ENCODE measurements at places on chromosomes 2 and 18.

DNA sequence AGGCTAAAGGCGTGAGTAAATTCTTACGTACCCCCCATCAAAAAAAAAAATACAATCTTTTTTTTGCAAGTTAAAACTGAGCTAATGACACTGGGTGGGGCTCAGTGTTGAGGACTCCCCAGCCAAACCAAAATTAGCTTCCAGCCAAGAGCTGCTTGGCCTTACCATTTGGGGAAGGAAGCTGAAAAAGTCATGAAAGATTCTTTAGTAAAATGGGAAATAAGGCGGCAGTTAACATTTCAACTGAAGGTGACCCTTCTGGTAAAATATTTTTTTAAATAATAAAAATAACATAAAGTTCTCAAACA, 16.4 kb downstream of the SMAD7 start:
- peak; percentile 49 for DNase-seq

DNA sequence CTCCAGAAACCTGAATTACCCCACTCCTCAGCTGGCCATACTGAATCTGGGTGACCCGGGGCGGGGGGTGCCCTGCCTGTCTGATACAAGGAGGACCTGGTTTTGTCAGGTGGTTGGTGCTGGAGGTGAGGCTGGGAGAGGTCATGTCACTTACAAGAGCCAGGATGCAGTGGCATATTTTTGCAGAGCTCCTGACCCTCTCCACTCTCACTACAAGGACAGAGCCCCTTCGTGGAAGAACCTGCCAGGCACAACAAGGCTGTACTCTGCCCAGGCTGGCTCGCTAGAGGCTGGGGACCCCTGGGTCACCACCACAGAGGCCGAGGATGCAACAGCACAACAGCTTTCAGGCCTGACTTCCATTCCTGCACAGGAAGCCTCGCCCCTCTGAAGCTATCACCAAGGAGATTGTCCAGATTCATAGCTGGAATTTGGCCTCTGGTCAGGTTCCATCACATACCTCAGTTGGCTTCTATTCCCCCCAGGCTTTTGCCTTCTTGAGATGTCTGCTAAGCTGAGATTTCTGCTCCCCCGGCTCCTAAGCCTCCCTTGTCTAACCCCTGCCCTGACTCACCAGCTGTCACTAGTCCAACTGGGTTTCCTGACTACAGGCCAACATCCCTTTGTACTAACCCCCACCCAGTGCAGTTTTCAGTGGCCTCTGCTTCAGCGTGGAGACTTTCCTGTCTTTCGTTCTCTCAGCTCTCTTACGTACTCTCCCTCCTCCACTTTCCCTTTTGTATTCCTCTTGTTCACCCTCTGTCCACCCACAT, 132.5 kb upstream of the EPAS1 start:
- DNase-seq: peak; percentile 8

DNA sequence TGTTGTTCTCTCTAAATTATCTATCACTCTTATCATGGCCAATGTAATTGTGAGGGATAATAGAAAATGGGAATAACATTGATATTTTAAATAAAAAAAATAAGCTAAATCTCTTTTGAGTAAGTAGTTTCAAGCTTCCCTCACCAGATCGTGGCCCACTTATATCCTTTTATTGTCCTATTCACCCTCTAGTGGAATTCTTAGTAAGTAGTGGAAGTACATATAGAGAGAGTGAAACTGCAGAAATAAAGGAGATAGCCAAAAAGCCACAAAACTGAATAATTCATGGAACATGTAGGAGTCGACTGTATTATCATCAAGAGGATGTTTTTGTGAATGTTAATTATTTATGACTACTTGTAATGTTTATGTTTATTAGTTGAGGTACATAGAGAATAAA, 66.1 kb upstream of the DTNA start:
- no peak for DNase-seq

GRCh38 chr2:105809723-105810122, 65.0 kb downstream of the NCK2 start:
- no peak for DNase-seq

GRCh38 chr2:191933307-191934105, 86.6 kb upstream of the CAVIN2 start:
- peak; percentile 4 for DNase-seq

DNA sequence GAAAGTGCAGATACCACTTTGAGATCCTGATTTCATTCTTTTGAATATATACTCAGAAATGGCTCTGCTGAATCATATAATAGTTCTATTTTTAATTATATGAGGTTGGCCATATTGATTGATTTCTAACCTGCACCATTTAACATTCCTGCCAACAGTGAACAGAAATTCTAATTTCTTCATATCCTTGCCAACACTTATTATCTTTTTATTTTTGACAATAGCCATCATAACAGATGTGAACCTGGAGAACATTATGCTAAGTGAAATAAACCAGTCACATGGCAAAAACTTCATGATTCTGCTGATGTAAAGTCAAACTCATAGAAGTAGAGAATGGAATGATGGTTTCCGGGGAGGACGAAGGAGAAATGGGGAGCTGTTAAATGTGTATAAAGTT, 344.5 kb upstream of the CYRIA start:
- no peak for DNase-seq

- DNase-seq: peak; percentile 76
Measured at GRCh38 chr18:3715231-3716080, 265.5 kb downstream of the TGIF1 start.

- no peak for DNase-seq
Measured at GRCh38 chr2:10377052-10377746, 70.9 kb downstream of the ODC1 start.

DNA sequence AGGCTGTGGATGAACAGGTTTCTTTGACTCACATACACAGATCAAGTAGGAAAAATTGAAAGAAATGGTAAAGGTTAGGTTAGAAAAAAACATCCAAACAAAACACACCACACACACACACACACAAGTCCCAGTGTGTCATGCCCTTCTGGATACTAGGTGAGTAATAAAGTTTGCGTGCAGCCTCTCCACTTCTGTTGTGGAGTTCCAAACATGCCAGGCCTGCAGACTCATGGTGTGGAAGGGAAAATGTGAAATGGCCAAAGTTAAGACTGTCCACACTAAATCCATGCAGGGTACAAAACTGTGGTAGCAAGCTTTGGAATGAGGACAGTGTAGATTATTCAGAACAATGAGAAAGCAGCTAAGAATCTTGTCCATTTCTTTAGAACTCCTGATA, 114.6 kb downstream of the IKZF2 start:
- DNase-seq: no peak

GRCh38 chr2:211084352-211084751, 528.0 kb downstream of the CPS1 start:
- no peak for DNase-seq

- no peak for DNase-seq
Measured at GRCh38 chr2:10847008-10847407, 34.4 kb upstream of the PDIA6 start.

- no peak for DNase-seq
Measured at GRCh38 chr2:165627470-165627869, 158.0 kb downstream of the CSRNP3 start.

DNA sequence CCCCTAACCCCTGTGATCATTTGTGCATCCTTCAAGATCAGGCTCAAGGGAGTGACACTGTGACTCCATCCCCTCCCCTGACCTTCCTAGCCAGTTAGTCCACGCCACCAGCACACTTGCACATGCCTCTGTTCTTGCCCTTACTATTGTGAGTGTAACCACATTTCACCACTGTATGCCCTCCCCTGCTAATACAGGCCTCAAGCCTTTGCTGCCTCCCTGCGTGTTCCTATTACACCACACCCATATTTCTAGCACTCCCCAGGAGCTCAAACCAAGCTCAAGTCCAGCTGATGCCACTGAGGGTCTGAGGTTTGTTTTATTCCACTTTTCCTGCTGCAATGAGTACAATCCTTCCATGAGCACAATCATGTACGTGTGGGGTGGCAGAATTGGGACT, 288.9 kb upstream of the FBXO11 start:
- DNase-seq: no peak

GRCh38 chr2:37558623-37559022, 112.8 kb downstream of the CDC42EP3 start:
- DNase-seq: peak; percentile 83

GRCh38 chr2:172753610-172754009, 18.0 kb downstream of the RAPGEF4 start:
- DNase-seq: peak; percentile 81

DNA sequence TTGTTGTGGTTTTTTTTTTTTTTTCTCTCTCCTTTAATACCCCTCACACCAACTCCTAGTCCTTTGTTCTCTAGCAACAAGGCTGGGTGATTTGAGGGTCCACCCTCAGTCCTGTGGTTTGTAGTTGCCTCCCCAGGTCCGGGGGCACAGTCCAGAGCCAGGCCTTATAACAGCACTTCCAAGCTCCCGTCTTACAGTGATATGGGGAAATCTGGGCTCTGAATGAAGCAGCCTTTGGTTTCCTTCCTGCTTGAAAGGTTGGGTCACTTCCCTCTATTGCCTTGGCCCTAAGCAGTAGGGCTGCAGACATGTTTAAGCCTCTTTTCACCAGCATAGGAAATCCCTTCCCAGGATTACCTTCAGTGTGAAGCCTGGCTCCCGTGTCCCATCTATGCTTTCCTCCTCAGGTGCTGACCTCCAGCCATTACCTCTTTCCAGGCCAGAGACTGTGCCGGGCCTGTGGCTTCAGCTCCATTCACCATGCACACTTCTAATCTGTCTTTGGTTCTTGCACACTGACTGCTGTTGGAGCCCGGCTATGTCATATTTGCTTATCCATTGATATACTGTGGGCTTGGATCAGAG, 21.2 kb upstream of the NTSR2 start:
- peak; percentile 82 for DNase-seq

GRCh38 chr2:28558918-28559317, 63.1 kb downstream of the PLB1 start:
- no peak for DNase-seq

- no peak for DNase-seq
Measured at GRCh38 chr2:233266481-233266880, 15.0 kb downstream of the ATG16L1 start.

GRCh38 chr2:120379916-120380893, 34.3 kb downstream of the INHBB start:
- DNase-seq: no peak

- DNase-seq: no peak
Measured at GRCh38 chr2:129436809-129437208, 542.7 kb upstream of the RAB6C start.

GRCh38 chr18:35049111-35050027, 8.2 kb downstream of the MAPRE2 start:
- DNase-seq: peak; percentile 69

- DNase-seq: peak; percentile 3
Measured at GRCh38 chr2:175445281-175445680, 263.8 kb upstream of the ATP5MC3 start.

DNA sequence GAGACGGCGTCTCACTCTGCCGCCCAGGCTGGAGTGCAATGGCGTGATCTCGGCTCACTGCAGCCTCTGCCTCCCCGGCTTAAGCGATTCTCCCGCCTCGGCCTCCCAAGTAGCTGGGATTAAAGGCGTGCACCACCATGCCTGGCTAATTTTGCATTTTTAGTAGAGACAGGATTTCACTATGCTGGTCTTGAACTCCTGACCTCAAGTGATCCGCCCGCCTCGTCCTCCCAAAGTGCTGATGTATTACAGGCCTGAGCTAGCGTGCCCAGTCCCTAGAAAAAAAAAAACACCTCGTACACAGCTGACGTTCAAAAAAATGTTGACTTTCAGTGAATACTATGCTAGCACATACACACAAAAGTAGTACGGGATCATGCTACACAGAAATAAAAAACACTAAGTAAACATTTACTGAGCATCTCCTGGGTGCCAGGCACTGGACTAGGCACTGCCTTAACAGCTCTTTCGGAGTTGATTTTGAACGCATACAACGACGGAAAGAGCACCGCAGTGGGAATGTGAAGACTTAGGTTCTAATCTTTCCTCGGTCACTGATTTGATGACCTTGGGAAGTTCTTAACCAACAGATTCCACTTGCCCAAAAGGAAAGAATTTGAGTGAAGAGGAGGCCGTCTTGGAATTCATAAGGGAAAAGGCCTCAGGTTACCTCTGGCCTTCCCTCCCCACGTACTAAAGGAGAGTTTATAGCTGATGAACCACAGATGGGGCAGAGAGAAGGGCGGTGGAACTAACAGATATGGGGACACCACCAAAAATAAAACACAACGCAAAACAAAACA, 1.1 kb downstream of the DNAJC27 start:
- DNase-seq: peak; percentile 1

- DNase-seq: no peak
Measured at GRCh38 chr18:12086249-12086648, 7.4 kb upstream of the ANKRD62 start.

DNA sequence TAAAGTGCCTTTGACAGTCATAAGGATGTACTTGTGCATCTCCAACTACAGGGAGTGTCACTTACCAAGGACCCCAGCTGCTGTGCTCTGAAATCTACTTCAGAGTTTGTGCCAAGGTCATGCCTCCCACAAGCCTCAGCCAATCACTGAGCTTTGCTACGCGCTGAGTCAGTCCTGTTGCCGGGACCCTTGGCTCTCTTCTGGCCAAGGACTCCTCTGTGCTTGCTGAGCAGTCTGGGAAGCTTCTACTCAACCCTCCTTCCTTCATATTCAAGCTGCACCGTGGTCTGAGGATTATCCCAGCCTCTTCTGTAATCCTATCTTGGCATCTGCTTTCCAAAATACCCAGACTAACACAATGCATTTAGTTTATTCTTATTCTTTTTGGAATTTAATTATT, 398.9 kb upstream of the FANCL start:
- DNase-seq: no peak

DNA sequence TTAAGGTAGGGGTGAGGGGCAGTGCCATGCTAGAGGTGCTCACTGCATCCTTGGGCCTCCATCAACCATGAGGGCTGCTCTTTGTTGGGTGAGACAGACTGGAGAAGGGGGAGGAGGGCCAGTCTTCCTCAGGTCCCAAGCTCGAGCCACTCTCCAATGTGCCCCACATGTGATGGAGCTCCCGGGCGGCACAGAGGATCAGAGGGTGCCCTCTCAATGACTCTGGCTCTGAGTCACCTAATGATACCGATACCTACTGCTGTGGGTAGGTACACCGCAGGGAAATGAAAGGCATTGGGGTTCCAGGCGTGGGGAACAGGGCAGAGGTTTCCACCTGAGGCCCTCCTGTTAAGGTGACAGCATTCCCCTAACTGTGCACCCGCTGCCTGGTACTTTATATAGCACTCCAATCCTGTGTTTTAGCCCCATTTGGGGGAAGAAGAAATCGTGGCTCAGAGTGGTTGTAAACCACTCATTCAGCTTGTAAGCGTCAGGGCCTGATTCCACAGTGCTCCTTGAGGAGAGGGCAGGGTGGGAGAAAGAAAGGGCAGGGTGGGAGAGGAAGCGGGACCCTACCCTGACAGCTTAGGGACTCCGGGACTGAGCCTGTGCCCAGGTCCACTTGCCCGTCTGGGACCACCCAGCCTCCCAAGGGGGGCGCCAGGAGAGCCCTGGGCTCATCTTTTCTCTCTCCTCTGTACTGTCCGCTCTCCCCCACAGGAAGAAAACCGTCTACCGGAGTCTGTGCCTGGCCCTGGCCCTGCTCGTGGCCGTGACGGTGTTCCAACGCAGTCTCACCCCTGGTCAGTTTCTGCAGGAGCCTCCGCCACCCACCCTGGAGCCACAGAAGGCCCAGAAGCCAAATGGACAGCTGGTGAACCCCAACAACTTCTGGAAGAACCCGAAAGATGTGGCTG, 1.8 kb downstream of the B3GNT7 start:
- no peak for DNase-seq

GRCh38 chr2:60529136-60529784, 24.2 kb downstream of the BCL11A start:
- peak; percentile 98 for DNase-seq

GRCh38 chr2:169162613-169163012, 93.2 kb downstream of the DHRS9 start:
- DNase-seq: no peak

- DNase-seq: no peak
Measured at GRCh38 chr2:74063486-74063885, 78.8 kb downstream of the TET3 start.

- DNase-seq: no peak
Measured at GRCh38 chr2:237324405-237324831, 89.5 kb downstream of the COL6A3 start.
